ENCODE measurements at places on chromosomes 7 and 10.

DNA sequence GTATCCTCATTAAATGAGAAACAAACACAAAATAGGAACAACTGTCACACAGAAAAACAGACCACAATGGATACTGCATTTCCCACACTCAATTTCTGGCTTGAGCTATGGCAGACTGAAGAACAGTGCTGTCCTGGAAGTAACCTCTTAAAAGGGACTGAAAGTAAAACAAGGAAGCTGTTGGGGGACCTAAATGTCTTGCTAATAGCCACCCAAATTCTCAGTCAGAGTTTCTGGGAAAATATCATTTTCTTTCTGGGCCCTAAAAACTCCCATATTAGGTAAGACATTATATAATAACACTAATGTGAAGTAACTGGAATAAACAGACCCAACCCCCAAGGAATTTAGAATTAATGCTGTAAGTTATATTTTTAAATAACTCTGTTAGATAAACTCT lies 80.9 kb upstream of the TFEC start:
- no peak overlapping the region for H3K4me3 ChIP-seq
- no peaks in the 10 kb centered on the region for H3K4me1 ChIP-seq
- no peaks in the 10 kb centered on the region for H3K36me3 ChIP-seq
- DNase-seq, result no peak
- H3K27me3 ChIP-seq, result no peaks in the 10 kb centered on the region

DNA sequence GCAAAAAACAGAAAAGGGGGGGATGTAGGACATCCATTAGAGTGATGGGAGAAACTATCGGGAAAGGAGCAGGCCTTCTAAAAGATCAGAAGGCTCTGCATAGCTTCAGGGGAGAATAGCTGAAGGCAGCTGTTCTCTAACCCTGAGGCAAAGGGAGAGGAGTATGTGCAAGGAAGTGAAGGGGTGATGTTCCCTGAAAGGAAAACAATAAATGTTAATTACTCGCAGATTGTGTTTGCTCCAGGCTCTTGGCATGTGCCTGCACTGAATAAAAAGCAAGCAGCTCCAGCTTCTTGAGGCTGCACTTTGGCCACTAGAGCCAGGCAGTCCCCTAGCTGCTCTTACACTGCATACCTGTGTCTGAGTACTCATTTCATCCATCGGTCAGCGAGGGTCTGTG lies 14.4 kb upstream of the STARD3NL start:
- H3K36me3 ChIP-seq, result no peaks in the 10 kb centered on the region
- no peak overlapping the region for H3K27ac ChIP-seq
- DNase-seq, result no peak
- H3K27me3 ChIP-seq, result no peaks in the 10 kb centered on the region

- H3K27me3 ChIP-seq, result no peaks in the 10 kb centered on the region
- H3K4me3 ChIP-seq, result no peak overlapping the region
- H3K27ac ChIP-seq, result no peak overlapping the region
- DNase-seq, result no peak
Measured at GRCh38 chr10:84549368-84550165, 221.2 kb downstream of the CCSER2 start.

- no peaks in the 10 kb centered on the region for H3K4me1 ChIP-seq
- H3K27me3 ChIP-seq, result no peaks in the 10 kb centered on the region
- no peaks in the 10 kb centered on the region for H3K36me3 ChIP-seq
- DNase-seq, result no peak
- no peak overlapping the region for H3K4me3 ChIP-seq
Measured at GRCh38 chr10:86342111-86342863, 24.3 kb downstream of the GRID1 start.

DNA sequence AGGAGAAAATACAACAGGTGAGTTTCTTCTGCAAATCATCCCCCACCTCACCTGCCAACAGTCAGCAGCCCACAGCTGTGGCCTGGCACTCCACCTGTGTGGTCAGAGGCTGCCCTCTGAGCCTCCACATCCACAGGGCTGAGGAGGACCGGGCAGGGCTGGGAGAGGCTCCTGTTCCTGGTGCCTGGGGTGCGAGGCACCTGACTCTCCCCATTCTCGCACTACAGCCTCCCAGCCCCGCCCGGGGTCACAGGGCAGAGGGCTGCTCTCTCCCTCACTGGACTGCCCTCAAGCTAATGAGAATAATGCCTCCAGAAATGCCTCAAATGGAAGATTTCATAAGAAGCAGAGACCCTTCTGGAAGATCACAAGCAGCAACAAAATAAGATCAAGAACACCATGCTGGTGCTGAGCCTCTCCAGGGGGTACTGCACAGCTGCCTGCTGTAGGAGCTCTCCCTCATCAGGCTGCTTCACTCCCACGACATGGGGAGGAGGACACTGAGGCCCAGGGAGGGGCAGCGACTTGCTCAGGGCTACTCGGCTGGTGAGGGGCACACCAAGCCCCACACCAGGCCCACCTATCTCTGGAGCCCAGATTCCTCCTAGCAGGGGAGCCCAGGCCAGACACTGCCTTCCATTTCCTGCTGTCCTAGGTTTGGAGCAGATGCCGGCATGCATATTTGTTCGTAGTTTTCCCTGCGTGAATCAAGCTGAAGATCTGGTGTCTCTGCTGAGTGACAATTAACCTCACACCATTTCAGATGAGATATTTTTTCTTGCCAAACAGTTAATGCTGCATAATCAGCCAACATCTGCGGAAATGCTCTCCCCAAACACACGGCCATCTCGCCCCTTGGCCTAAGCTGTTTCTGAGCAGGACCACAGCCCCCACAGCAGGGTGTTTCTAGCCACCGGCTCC lies 76.5 kb downstream of the FAM53B start:
- H3K4me3 ChIP-seq, result no peak overlapping the region
- H3K27me3 ChIP-seq, result no peaks in the 10 kb centered on the region
- peaks cover 72% of the 10 kb centered on the region for H3K4me1 ChIP-seq
- H3K27ac ChIP-seq, result no peak overlapping the region
- no peaks in the 10 kb centered on the region for H3K36me3 ChIP-seq

DNA sequence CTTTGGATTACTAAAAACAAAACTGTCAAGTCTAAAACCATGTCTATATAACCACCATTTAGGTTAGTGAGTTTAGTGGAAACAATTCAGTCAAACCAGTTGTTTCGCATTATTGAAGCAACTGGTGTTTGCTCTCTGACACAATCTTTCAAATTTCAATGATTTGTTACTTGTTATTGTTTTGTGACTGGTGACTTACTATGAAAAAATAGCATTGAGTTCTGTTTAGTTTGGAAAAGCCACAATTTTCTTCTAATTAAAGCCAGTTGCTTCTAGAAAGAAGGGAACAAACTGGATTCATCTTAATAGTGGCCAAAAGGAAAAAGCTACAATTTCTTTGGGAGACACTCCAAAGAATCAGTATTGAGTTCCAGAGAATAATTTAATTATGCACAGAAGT lies 30.4 kb downstream of the LAMB4 start:
- no peak for DNase-seq
- H3K27ac ChIP-seq, result peak overlapping the region; percentile 27
- no peaks in the 10 kb centered on the region for H3K36me3 ChIP-seq
- no peaks in the 10 kb centered on the region for H3K27me3 ChIP-seq
- peaks cover 20% of the 10 kb centered on the region for H3K4me1 ChIP-seq
- no peak overlapping the region for H3K4me3 ChIP-seq

- peaks cover 32% of the 10 kb centered on the region for H3K4me1 ChIP-seq
- DNase-seq, result no peak
- H3K27ac ChIP-seq, result no peak overlapping the region
- H3K27me3 ChIP-seq, result no peaks in the 10 kb centered on the region
- no peak overlapping the region for H3K4me3 ChIP-seq
Measured at GRCh38 chr7:116497708-116498107, 1.8 kb upstream of the CAV2 start.

- H3K4me3 ChIP-seq, result no peak overlapping the region
- no peaks in the 10 kb centered on the region for H3K4me1 ChIP-seq
- H3K27me3 ChIP-seq, result no peaks in the 10 kb centered on the region
Measured at GRCh38 chr7:134098072-134098471, 29.1 kb upstream of the LRGUK start.

DNA sequence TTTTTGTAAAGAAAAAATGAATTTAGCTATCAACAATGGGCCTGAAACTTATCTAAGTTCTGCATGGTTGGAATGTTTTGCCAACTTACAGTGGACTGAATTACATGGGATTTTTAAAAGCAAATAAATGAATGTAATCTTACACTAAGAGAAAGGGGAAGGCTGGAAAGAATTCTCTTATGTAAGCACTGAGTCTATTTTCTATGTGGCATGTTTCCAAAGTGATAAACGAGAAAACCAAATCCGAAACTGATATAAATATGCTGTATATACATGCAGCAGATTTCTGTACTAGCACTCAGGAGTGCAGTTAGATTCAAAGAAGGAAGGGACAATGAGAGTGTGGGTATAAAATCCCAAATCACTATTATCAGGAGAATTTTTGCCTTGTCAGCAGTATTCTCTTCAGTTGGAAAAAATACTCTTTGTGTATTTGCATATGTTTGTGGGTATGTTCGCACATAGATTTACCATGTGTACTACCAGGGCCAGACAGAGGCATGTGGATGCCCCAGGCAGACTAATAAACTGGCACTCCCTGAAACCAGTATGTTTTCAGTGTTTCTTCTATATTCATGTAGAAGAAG lies 334.3 kb upstream of the SEMA3D start:
- H3K4me3 ChIP-seq, result no peak overlapping the region
- H3K4me1 ChIP-seq, result no peaks in the 10 kb centered on the region
- no peak for DNase-seq
- no peak overlapping the region for H3K27ac ChIP-seq
- H3K27me3 ChIP-seq, result no peaks in the 10 kb centered on the region

GRCh38 chr10:22992075-22992474 lies 64.2 kb downstream of the ARMC3 start:
- no peak for DNase-seq
- no peak overlapping the region for H3K27ac ChIP-seq
- no peaks in the 10 kb centered on the region for H3K27me3 ChIP-seq

GRCh38 chr10:49187950-49188761 lies at the start of gene TMEM273:
TSS of gene TMEM273 (minus strand) at chr10:49188391. CDS start at chr10:49188336, 55 bp downstream.
- H3K27me3 ChIP-seq, result no peaks in the 10 kb centered on the region
- peak; percentile 87 for DNase-seq
- H3K4me1 ChIP-seq, result peaks cover 19% of the 10 kb centered on the region
- H3K27ac ChIP-seq, result peak within 1 kb of the TSS; percentile 50

DNA sequence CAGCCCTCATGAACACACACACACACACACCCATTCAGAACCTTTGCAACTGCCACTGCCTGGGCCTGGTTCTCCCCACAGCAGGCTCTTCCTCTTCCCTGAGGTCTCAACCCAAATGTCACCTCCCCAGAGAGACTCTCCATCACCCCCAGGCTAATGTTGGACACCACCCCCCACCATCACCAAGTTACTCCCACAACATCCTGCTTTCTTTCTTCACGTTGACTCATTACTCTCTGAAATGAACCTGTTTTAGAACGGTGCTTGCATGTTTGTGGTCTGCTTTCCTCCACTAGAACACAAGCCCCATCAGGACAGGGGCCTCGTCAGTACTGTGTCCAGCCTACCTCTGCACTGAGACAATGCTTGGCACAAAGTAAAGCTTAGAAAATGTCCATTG lies 16.0 kb downstream of the AFAP1L2 start:
- DNase-seq, result no peak
- peaks cover 39% of the 10 kb centered on the region for H3K4me1 ChIP-seq
- H3K4me3 ChIP-seq, result no peak overlapping the region
- no peaks in the 10 kb centered on the region for H3K36me3 ChIP-seq

DNA sequence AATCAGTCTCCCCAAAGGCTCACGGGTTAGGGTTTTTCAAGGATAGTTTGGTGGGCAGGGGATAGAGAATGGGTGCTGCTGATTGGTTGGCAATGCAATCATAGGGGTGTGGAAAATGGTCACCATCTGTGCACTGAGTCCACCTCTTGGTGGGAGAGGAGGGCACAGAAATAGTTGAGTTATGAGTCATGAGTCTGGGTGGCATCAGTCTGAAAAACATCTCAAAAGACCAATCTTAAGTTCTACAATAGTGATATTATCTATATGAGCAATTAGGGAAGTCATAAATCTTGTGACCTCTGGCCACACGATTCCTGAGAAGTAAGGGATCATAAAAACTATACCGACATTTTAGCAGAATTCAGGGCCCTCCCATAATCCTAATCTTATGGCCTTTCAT lies 62.7 kb downstream of the LGI1 start:
- H3K27ac ChIP-seq, result no peak overlapping the region
- no peaks in the 10 kb centered on the region for H3K27me3 ChIP-seq
- H3K36me3 ChIP-seq, result no peaks in the 10 kb centered on the region
- H3K4me1 ChIP-seq, result no peaks in the 10 kb centered on the region
- H3K4me3 ChIP-seq, result no peak overlapping the region

- no peaks in the 10 kb centered on the region for H3K4me1 ChIP-seq
- H3K36me3 ChIP-seq, result no peaks in the 10 kb centered on the region
- no peak overlapping the region for H3K4me3 ChIP-seq
- no peak for DNase-seq
- H3K27me3 ChIP-seq, result no peaks in the 10 kb centered on the region
Measured at GRCh38 chr7:91835826-91836368, 44.6 kb downstream of the MTERF1 start.

DNA sequence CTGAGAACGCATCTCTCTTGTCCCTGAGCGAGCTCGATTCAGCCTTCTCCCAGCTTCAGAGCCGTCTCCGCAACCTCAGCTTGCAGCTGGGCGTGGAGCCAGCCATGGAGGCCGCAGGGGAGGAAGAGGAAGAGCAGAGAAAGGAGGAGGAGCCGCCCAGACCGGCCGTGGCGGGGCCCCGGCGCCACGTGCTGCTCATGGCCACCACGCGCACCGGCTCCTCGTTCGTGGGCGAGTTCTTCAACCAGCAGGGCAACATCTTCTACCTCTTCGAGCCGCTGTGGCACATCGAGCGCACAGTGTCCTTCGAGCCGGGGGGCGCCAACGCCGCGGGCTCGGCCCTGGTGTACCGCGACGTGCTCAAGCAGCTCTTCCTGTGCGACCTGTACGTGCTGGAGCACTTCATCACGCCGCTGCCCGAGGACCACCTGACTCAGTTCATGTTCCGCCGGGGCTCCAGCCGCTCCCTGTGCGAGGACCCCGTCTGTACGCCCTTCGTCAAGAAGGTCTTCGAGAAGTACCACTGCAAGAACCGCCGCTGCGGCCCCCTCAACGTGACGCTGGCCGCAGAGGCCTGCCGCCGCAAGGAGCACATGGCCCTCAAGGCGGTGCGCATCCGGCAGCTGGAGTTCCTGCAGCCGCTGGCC lies 43.2 kb downstream of the CHST3 start:
- no peaks in the 10 kb centered on the region for H3K27me3 ChIP-seq
- peaks cover 61% of the 10 kb centered on the region for H3K4me1 ChIP-seq
- DNase-seq, result peak; percentile 87
- no peak overlapping the region for H3K4me3 ChIP-seq
- H3K27ac ChIP-seq, result peak overlapping the region; percentile 89

GRCh38 chr7:44045226-44046014 lies 918 bp downstream of the DBNL start:
- H3K4me3 ChIP-seq, result peak overlapping the region; percentile 76
- no peaks in the 10 kb centered on the region for H3K27me3 ChIP-seq
- no peak for DNase-seq
- H3K36me3 ChIP-seq, result no peaks in the 10 kb centered on the region
- peak overlapping the region; percentile 84 for H3K27ac ChIP-seq
- H3K4me1 ChIP-seq, result peaks cover 54% of the 10 kb centered on the region

DNA sequence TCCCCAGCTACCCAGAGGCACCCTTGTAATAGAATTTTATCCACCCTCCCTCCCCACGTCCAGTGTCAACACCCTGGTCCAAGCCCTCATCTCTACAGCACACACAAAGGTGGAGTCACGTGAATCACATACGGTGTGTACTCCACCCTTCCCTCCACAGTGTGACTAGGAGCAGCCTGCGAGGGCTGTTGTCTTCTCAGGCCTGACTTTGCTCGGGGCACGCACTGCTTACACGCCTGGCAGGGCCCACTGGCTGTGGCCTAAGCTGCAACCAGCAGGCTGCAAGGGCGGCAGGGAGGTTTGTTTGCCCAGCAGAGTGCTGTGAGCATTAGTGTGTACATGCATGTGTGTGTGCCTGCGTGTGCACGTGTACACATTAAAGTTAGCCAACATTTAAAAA lies 93.7 kb downstream of the COBL start:
- H3K4me1 ChIP-seq, result peaks cover 27% of the 10 kb centered on the region
- no peaks in the 10 kb centered on the region for H3K36me3 ChIP-seq
- H3K27ac ChIP-seq, result no peak overlapping the region
- no peak overlapping the region for H3K4me3 ChIP-seq
